Activated CD8-positive, alpha-beta memory T cell treated with anti-CD3 and anti-CD28 coated beads for 4 hours (primary cell): ENCODE measurements at places on chromosomes 2 and 18.
A peak's percentile ranks its signal among the peaks of the same experiment; 100 is the strongest.

DNA sequence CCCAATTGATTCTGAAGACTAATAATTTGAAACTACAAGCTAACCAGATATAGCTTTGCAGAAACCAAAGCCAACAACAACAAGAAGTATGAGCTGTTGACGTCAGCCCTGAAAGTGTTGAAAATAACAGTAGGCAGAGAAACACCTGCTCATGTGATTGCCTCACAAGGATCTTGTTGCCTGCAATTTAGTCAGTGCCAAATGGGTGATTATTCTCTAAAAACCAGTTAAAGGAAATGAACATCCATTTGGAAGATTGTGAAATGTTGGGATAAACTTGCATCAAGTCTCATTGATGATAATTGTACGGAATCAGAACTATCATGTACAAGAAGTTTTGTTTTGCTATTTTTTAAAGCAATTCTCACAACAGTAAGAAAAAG lies 2.8 kb downstream of the CYTIP start:
- DNase-seq: no peak

- no peak for DNase-seq
Observed at GRCh38 chr2:9653485-9654271, 22.9 kb upstream of the YWHAQ start.

- no peak for DNase-seq
Observed at GRCh38 chr2:143426296-143426695, 297.1 kb downstream of the ARHGAP15 start.

DNA sequence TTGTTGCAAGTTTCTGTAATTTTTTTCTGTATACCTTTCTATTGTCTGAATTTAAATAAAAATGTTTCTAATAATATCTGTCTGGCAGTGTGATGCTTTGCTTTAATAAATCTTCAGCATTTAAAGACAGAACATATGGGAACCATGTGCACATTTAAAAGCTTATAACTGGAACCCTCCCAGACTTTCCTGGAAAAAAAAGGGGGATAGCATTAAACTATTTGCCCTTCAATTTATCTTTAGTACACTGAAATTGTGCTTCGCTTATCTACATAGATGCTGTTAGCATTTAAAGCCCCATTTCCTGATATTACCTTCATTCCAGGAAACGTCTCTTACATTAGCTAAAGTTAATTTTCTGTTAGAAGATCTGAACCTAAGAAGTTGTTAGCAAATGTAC lies 64.6 kb downstream of the ZC3H6 start:
- DNase-seq: no peak

DNA sequence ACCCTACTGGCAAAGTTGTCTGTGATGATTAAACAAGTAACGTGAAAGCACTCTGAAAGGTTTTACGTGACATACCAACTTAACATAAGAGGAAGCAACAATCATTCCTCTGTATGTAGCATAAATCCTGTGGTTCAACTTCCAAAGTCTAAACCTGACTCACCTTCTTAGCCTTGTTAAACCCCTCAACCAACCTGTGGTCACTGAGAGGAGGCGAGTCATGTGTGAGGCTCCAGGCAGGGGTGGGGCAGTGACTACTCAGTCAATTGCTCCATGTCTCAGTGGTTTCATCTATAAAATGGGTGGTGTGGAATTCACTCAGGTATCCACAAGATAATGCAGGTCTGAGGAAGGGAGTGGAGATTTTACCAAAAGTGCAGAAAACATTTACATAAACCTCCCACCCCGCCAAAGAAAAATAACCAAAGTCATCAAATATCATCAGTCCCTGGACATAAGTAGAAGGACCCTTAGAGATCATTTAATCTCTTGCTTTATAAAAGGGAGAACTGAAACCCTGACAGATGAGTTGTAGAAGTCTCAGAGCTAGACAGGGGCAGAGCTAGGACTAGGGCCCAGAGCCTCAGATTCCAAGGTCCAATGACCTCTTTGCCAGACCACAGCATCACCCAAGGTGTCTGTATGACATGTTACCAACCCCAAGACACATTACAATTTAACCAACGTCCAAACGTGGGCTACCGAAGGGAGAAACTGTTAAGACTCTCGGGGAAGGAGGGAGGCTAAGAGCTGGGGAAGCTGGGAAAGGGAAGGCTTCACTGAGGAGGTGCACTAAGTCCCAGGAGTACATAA lies 3.7 kb upstream of the PCBP1 start:
- DNase-seq: peak; percentile 37

- no peak for DNase-seq
Observed at GRCh38 chr18:44548291-44549221, 132.1 kb upstream of the SETBP1 start.

DNA sequence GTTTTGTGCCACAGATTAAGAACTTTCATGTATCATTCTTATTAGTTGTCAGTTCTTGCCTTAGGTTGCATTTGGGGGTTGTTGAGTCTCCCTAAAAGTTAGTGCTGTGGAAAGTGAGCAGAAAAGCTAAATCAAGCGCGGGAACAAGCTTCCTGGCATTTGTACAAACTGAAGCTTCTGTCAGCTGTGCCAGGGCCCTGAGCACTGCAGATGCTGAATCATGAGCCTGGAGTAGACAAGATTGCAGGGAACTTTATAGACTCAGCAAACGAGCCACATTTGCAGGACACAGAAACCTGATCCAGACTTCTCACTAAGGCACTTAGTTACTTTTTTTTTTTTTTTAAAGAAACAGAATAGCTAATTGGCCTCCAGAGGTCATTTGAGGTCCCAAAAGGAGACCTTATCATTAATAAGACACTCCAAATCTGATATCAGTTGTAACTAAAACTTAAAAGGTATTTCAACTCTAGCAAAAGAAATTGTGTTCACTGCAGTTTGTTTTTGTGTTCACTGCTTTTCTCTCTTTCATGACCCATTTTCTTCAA lies 88.7 kb downstream of the ADAM23 start:
- DNase-seq: no peak

DNA sequence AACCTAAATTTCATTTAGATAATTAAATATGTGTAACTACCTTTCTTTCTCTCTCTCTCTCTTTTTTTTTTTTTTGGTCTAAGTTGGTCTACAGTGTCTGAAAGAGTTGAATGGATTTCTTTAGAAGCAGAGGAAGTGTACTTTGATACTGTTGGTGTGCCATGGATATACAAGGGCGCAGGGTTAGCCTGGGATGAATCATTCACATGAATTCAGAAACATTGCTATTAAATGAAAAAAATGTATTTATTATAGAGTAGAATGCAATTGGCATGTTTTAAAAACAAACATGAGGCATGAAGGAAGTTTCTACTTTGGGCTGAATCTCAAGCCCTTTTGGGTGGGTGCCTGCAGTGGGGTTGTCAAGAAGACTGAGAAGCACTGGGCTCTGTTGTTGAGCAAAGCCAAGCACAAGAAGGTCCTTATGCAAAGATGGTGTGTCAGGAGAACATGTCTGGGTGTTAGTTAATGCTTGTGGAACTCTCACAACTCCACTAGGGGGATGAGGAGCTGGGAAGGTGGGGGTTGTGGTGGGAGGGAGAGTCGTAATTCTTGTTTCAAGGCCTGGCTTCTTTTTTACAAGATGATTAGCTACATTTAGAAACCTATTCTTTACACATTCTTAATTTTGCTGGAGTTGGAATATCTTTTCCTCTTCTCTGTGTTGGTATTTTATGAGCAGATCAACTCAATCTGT lies 57.9 kb downstream of the LYPD6 start:
- no peak for DNase-seq

DNA sequence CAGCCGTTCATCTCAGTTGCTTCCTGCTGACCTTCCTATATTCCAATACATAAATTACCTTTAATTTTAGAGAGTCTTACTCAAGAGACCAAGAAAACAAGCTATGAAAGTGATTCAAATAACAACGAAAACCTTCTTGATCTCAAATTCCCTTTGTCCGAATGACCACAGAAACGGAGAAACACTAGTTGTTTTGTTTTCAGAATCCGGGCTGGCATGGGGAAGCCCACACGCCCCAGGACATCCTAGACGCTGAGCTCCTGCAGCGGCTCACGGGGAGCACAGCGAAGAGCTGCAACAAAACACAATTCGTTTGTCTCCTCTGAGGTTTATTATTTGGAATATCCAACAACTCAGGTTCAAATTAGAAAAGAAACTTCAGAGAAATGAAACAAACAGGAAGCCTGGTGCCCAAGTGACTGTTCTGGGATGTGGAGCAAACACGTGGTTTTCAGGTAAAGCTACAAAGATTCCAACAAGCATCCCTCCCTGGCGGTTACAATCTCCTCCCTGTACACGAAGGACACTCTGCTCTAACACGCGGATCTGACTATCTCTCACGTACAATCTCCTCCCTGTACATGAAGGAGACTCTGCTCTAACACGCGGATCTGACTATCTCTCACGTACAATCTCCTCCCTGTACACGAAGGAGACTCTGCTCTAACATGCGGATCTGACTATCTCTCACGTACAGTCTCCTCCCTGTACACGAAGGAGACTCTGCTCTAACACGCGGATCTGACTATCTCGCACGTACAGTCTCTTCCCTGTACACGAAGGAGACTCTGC lies 237.5 kb downstream of the TWIST2 start:
- no peak for DNase-seq

DNA sequence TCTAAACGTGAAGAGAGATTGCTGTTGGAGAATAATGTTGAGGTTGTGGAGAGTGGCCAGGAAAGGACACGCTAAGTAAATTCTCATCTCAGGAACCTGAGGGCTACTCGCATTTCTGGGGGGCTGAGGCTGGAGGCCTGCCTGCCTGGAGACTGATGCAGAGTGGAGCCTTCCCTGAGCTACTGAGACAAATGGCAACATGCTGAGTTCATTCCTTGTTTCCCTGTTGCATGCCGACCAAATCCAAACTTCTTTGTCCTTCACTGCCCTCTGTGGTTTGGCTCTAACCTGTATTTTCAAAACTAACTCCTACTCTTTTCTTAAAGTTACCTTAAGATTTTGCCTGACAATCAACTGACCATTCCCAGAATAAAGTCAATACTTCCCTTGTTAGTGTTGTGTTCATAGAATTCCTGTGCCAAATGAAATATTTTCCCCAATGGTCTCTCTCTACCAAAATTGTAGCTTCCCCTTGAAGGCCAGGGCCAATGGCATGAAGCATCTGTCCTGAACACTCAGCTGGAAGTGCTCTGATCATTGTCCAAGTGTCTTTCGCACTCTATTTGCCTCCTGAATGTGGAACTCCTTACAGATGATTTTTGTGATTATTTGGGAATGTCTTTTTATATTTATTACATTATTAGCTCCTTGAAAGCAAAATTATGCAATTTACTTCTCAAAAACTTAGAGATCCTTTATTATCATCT lies 1085.6 kb downstream of the SOCS6 start:
- no peak for DNase-seq

DNA sequence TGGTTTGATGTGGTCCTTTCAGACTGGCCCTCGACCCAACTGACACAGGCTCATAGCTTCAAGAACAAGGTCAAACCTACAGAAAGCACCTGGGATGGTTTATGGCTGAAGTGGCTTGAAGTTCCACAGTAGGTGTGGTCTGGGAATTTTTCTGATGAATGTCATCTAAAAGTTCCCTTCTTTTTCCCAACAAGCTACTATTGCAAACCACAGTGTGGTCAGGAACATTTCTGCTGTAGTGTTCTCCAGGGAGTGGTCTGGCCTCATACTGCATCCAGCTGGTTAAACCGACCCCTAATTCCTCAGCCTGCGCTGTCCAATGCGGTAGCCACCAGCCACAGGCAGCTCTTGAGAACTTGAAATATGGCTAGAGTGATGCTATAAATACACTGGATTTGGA lies 92.7 kb downstream of the FAM124B start:
- no peak for DNase-seq

DNA sequence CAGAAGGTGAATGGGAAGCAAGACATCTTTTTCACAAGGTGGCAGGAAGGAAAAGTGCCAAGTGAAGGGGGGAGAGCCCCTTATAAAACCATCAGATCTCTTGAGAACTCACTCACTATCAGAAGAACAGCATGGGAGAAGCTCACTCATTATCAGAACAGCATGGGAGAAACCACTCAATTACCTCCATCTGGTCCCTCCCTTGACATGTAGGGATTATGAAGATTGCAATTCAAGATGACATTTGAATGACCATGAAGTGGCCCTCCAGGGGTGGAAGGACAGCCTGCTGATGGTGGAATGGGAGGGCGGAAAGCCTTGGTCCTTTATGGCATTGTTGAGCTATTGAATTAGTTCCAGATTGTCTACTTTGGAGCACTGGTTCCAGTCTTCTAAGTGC lies 413.0 kb upstream of the MEX3C start:
- no peak for DNase-seq

DNA sequence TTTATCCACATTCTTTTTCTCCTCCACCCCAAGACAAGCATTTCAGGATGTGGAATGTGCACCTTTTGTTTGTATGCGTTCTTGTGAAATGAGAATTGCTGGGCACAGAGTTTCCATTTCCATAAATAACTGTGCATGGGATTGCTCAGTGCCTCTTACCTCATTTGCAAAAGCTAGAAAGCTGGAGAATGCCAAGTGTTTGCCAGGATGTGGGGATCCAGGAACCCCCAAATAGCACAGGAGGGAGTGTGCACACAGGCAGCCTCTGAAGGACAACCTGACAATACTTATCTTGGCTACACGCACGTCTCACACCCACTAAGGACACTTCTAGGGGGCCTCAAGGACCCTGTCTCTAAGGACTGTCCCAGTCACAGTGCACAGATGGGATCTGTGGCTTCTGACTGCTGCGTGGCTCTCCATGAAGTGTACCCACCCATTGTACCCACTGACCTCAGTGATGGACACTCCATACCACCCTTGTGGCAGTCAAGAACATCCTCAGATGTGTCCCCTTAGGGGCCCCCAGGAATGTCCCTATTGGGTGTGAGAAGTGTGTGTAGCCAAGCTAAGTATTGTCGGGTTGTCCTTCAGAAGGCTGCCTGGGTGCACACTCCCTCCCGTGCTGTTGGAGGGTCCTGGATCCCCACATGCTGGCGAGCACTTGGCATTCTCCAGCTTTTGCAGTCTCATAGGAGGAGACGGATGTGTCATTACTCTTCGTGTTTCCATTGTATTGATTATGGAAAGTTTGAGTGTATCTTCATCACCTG lies 38.4 kb downstream of the CAPN13 start:
- no peak for DNase-seq

- DNase-seq: no peak
Observed at GRCh38 chr2:144411473-144411872, 108.4 kb downstream of the ZEB2 start.
